Fibroblast of pulmonary artery (primary cell): ENCODE measurements at places on chromosomes 1 and 21.
A peak's percentile ranks its signal among the peaks of the same experiment; 100 is the strongest.

DNA sequence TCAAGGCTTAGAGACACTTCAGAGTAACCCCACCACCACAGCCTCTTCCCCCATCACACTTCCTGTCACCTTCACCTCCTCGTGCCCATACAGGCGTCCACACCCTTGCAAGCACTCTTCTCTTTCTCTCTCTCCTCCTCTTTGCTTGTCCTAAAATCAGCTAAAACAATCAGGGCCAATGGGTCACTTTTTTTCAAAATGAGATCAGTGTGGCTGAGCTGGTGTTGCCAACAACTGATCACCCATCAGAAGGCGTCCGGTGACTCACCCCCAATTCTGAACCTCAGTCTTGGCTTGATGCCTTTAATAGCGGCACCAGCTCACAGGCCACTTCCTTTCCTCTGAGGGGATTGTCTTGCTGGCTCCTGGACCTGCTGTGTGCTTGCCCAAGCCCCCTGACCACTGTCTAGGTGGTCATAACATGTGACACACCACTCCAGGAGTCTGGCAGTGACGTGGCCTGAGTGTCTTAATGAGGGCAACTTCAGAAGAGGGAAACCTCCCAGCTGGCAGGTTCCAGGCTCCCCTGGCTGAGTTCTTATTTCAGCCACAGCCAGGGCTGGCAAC lies 1.6 kb downstream of the DRAXIN start:
- peak; percentile 62 for DNase-seq

GRCh38 chr1:204711947-204712701 lies 26.6 kb upstream of the LRRN2 start:
- no peak for DNase-seq

GRCh38 chr21:42406201-42406621 lies 2.5 kb downstream of the UBASH3A start:
- DNase-seq, result no peak

DNA sequence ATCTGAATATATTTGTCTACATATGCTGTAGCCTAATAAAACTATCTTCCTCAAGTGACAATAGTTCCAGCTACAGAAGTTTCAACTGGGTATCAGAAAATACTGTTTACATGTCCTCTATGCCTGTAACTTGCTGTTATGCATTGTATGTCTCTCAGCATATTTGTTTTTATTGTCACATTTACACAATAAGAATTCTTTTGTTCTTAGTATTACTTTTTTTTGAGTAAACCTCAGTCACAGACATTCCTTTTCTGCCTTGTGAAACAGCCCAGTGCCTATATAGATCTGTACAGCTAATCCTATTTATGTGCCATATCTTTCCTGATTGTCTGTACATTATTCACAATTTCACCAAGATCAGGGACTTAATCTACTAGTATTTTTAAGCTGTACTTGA lies 565.2 kb downstream of the NEGR1 start:
- no peak for DNase-seq

GRCh38 chr1:224784265-224785039 lies 145.0 kb upstream of the DNAH14 start:
- DNase-seq, result peak; percentile 10

GRCh38 chr21:32372755-32373154 lies 20.1 kb downstream of the URB1 start:
- peak; percentile 58 for DNase-seq

DNA sequence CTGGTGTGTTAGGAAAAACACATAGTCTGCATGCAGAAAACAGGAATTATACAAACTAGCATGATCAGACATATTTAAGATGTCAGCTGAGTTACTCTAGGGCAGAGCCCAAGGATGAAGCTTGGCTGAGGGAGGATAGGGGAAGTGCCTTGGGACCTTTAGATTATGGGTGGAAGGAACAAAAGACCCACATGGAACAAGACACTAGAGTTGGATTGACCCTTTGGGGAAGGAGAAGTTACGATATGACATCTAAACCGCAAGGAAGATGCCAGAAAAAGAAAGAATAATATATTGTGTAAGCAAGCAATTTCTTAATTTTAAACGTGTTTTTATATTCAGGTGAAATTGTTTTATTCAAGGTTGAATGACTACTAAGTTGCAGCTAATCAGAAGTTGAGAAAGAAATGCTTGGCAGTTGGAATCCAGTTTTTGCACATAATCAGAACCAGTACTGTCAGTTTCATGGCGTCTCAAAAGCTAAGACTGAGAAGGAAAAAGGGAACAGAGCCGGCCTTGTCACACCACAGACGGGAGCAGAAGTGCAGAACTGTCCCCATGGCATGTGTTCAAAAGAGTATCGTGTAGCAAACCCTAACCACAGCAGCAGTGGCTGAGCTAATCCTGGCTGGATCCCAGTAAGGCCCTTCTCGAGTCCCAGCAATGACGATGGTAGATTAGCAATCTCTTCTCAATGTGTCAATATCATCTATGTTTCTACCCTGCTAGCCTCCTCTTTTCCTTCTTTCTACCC lies 31.2 kb upstream of the IFNAR2 start:
- DNase-seq, result peak; percentile 41

- DNase-seq, result no peak
Measured at GRCh38 chr1:101741910-101742309, 254.8 kb downstream of the OLFM3 start.

GRCh38 chr1:248815407-248816034 lies 10.2 kb downstream of the SH3BP5L start:
- DNase-seq, result no peak

DNA sequence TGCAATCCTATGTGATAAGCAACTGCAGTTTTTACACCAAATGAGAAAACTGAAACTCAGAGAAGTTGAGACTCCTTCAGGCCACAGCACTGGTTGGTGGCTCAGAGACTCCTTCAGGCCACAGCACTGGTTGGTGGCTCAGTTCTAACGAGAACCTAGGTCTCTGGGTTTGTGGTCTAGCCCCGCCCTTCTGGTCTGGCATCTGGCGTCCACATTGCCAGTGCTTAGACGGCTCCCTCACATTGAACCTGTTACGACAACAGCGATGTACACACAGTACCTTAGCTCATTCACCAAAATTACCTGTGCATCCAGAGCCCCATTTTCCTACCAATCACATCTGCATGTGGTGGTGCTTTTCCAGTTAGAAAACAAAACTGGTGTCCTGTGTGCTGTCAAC lies 66.1 kb downstream of the NID1 start:
- DNase-seq, result no peak

GRCh38 chr1:87136607-87137341 lies 191.9 kb upstream of the LMO4 start:
- no peak for DNase-seq

- no peak for DNase-seq
Measured at GRCh38 chr1:229762891-229763290, 136.8 kb downstream of the URB2 start.

- DNase-seq, result no peak
Measured at GRCh38 chr1:57553666-57554065, 129.8 kb upstream of the DAB1 start.

DNA sequence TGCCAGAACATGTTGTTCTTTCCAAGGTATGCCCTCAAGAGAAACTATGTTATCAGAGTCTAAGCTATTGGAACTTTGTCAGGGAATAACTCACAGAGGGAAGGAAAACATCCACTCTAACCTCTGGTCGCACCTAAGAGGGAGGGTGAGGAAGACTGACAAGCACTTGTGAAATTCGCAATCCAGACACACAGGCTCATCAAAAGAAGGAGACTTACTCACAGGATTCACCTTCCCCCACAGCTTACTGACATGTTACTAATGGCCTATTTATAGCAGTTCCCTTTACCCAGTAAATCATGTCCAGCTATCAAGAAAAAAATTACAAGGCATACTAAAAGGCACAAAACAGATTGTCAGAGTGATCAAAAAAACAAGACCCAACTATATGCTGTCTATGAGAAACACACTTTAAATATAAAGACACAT lies 36.9 kb downstream of the WDR64 start:
- DNase-seq, result peak; percentile 11

- no peak for DNase-seq
Measured at GRCh38 chr1:93029317-93029716, 49.8 kb upstream of the MTF2 start.

DNA sequence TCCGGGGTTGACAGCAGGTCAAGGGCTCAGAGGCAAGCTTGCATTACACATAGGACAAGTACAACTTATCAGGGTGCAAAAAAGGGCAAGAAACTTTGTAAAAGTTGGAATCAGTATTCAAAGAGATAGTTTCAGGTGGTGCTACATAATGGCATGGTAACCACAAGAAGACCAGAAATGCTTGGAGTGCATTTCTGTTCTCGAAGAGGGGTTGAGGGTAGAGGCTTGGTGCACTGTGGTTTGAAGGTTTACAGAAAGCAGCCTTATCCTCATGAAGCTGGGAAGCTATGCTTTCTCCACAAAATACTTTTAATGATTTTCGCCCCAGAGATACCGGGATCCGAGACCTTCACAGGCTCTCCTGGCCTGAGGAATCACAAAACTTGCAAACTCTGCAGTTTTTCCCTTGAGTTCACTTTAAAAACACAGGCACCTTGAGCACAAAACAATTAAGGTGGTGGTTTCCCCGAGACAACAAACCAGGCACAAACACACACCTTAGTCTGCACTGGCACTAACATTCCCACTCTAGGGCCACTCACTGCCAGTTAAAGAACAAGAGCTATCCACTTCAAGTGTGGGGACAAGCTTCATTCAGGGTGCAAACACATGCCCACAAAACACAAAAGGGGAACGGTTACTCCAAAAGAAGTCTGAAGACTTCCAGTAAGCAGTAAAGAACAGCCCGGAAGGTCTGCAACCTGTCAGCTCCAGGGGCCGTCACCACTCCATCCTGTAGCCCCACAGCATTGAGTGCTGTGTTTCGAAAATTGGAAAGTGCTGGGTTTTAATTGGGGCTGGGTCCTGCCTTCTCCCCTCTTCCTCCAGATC lies 29.8 kb upstream of the NFIA start:
- no peak for DNase-seq

DNA sequence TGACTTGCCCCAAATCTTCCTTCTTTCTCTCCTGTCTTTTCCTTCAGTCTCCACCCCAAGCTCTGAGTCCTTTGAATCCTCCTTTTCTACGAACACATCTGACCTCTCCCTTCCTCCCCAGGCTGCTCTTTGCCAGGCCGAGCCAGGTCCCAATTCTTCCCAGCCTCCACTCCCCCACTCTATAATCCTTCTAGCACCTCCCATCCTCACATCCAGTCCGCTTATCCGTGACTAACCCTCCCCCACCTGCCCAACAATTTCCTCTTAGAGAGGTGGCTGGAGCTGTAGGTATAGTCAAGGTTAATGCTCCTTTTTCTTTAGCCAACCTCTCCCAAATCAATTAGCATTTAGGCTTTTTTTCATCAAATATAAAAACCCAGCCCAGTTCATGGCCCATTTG lies 9.5 kb upstream of the HPDL start:
- DNase-seq, result no peak

GRCh38 chr1:1090424-1091343 lies 16.6 kb upstream of the RNF223 start:
- no peak for DNase-seq

DNA sequence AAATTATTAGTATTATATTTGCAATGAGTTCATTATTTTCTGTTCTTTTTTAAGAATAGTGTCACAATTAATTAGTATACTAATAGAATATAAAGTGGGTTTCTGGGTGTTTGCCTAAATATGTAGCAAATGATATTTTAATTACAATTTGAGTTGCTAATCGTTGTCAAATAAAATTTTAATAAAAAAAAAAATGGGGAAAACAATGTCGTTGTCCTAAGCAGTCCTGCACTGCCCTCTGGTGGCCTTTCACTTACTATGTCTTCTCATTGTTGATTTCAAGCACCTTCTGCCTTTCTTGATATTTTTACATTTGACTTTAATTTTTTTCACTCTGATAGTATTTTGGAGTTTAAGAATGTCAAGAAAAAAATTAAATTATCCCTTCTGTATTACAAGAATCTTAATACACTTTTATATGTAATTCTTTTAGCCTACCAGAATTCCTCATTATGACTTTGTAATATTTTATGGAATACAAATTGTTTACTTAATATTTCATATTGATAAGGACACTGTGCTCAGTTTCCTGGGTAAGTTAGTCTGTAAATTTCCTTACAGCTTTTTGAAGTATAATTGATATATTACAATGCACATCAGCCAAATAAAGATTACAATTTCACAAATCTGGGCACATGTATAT lies 104.5 kb upstream of the FMN2 start:
- DNase-seq, result peak; percentile 66

DNA sequence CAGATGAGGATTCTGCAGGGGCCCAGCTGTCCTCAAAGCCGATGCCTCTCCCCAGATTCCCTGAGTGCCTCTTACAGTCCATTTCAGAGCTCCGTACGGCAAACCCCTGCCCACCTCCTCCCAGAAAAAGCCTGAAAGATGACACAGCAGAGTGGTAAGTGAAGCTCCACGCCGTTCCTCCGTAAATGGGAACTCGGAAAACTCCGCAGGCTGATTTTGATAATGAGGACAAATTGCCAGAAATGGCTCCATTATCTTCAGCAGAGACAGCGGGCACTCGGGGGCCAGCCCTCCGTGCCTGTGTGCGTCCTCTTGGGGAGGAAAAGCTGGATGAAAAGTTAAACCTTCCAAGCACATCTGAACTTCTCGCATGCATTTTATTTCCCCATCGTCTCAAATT lies 81.1 kb downstream of the NPHP4 start:
- no peak for DNase-seq

- no peak for DNase-seq
Measured at GRCh38 chr21:18518054-18518481, 114.5 kb upstream of the TMPRSS15 start.

DNA sequence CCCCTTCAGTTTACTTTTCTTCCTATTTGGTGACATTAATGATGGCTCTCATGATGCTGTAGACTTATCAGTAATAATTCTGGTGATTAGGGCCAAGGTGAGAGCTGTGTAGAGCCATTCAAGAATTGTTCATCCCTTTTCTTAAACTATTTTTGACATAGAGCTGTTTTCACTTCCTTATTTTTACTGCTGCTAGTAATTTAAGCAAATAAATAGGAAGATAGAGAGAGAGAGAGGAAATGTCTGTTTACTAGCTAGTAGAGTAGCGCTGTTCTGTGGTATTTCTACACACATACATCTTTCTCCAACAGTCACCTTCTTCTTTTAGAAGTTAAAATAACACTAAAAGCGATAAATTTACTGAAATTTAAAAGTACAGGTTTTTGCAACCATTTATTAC lies 678.0 kb upstream of the ZP4 start:
- DNase-seq, result no peak

GRCh38 chr1:75745276-75745675 lies 20.8 kb downstream of the ACADM start:
- no peak for DNase-seq

GRCh38 chr21:33857846-33858666 lies 57.5 kb downstream of the ATP5PO start:
- no peak for DNase-seq

DNA sequence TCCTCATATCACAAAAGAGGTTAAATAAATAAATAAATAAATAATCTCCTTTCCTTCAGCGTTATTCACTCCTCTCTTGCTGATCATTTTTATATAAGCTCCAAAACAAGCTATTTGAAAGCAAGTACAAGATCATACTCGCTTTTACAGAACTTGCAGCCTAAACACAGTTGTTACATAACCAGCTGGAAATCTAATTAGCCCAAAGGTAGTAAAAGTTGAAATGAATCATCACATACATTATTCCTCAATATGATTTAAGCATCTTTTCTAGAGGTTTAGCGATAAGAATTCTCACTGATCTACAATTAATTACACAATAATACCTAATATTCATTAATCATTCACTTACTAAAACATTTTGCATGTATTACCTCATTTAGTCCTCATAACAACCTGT lies 160.2 kb downstream of the COP1 start:
- no peak for DNase-seq
